ENCODE measurements at places on chromosomes 3 and 15. TPM values are rescaled to one million over a fixed set of nuclear protein-coding genes. Genes with fewer than 3 reads are reported as not detected.

DNA sequence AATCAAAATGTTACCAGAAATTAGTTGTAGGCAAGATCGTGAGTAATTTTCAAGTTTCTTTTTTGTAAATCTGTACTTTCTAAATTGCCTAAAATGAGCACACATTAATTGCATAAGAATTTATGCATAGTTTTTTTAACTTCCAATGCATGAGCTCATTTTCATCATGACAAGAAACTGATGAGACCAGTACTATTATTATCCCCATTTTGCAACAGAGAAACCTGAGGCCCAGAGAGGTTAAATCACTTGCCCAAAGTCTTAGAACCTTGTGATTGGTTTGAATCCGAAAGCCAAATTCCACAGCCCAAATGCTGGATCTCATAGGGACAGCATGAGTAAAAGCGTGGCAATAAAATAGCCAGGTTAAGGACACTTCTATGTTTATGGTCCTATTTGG lies 274.7 kb downstream of the ERC2 start:
- H3K36me3 ChIP-seq: no peaks in the 10 kb centered on the region
- H3K4me1 ChIP-seq: no peaks in the 10 kb centered on the region
- H3K27ac ChIP-seq: no peak overlapping the region
- no peak for DNase-seq
- no peak overlapping the region for H3K4me3 ChIP-seq

DNA sequence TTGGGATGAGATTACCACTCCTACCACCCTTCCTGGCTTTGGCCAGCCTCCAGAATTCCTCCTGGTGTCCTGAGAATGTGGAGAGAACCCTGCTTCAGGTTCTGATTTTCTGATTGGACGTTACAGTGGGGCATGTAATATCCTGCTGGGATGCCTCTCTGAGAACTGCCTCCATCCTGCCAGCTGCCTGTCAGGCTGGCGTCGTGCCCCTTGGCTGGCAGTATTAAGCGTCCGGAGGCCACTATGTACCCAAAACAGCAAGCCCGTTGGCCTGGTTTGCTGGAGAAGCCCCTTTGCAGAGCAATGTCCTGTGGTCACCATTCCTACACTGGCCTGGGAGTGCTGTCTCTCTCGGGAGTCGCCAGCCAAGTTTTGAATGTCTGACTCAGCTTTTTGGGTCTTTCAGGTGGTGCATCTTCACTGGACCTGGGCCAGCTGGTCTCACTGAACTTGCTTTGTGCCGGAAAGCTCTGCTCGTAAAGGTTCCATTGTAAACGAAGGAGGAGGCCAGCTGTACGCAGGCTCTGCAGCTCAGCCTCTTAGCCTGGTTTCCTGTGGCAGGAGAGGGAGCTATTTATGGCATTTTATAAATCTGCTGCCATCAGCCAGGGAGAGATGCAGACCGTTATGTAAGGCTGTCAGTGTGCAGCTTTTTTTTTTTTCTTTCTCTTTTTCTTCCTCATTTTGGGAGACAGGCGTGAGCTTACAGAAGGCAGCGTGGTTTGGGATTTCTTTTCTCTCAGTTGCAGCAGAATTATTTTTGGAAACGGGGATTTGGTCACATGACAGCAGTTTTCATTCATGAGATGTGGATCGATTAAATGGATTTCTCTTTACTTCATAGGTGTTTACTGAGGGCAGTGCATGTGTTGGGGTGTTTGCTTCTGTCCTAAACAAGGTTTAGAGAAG lies 19.0 kb upstream of the TRAK1 start:
- H3K4me1 ChIP-seq: peaks cover 67% of the 10 kb centered on the region
- peak; percentile 84 for DNase-seq
- H3K4me3 ChIP-seq: peak overlapping the region; percentile 37
- no peaks in the 10 kb centered on the region for H3K27me3 ChIP-seq

GRCh38 chr3:53491276-53491675 lies 3.1 kb upstream of the CACNA1D start:
- H3K4me1 ChIP-seq: peaks cover 16% of the 10 kb centered on the region
- H3K4me3 ChIP-seq: no peak overlapping the region
- H3K36me3 ChIP-seq: no peaks in the 10 kb centered on the region
- peaks cover 23% of the 10 kb centered on the region for H3K27me3 ChIP-seq
- DNase-seq: no peak
- H3K27ac ChIP-seq: no peak overlapping the region

DNA sequence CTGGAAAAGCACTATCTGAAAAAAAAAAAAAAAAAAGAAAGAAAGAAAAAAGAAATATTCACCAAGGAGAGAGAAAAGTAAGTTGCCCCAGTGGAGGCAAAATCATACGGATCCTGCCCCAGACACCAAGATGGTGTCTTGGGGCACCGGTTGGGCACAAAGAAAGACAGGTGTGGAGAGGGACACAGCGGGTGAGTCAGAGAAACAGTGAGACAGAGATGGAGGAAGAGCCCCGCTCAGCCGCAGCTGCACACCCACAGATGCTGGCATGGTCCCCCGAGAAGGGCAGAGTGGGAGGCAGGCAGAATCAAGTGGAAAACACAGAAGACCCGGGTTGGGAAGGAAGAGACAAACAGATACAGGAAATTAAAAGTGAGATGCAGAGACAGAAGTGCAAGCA lies 129.7 kb upstream of the SMAD3 start:
- H3K4me3 ChIP-seq: peak overlapping the region; percentile 48
- DNase-seq: no peak
- peak overlapping the region; percentile 60 for H3K27ac ChIP-seq
- H3K36me3 ChIP-seq: no peaks in the 10 kb centered on the region
- H3K27me3 ChIP-seq: peaks cover 15% of the 10 kb centered on the region
- peaks cover 8% of the 10 kb centered on the region for H3K4me1 ChIP-seq

DNA sequence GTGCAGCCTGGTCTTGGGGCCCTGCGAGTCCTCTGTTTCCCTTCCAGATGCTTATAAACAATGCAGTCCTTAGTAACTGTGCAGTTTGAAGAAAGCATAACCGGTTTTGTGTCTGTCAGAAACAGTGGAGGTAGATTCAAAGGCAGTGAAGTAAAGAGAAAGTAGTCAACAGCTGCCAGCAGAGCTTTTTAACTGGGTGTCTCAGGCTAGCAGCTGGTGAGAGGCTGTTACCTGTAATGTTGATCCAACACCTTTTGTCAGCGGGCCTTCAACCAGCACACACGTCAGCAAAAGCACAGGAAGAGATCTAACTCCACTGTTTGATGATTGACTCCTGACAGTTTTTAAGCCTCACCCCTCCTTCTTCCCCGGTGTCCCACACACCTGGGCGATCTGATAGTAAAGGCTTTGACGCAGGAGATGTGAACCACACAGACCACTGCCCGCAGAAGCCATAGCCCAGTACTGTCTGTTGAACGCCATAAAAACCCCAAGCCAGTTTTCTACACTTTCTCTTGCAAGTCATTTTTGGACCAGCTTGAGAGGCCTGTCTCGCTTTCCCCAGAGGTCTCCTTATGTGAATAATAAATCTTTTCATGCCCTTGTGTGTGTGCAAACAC lies 178.0 kb downstream of the FMN1 start:
- no peak for DNase-seq
- H3K4me3 ChIP-seq: no peak overlapping the region
- H3K36me3 ChIP-seq: no peaks in the 10 kb centered on the region
- no peaks in the 10 kb centered on the region for H3K27me3 ChIP-seq
- no peaks in the 10 kb centered on the region for H3K4me1 ChIP-seq

DNA sequence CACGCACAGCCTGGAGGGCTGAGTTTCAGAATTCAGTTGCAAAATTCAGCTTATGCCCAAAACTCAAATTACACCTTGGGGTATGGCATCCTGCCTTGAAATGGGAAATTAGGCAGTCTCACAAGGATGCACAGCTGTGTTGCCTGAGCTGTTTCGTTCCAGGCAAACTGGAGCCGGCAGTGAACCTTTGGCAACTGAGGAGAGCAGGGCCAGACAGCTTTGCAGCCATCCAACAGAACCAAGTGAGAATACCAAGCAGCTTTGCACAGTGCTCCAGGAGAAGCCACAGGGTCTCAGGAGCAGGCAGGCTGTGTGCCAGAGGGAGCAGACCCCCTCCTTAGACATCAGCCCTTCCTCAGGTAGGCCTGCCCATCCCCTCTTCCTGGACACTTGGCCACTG lies 32.5 kb upstream of the BFSP2 start:
- no peak overlapping the region for H3K4me3 ChIP-seq
- no peaks in the 10 kb centered on the region for H3K36me3 ChIP-seq
- H3K27me3 ChIP-seq: no peaks in the 10 kb centered on the region
- DNase-seq: no peak

DNA sequence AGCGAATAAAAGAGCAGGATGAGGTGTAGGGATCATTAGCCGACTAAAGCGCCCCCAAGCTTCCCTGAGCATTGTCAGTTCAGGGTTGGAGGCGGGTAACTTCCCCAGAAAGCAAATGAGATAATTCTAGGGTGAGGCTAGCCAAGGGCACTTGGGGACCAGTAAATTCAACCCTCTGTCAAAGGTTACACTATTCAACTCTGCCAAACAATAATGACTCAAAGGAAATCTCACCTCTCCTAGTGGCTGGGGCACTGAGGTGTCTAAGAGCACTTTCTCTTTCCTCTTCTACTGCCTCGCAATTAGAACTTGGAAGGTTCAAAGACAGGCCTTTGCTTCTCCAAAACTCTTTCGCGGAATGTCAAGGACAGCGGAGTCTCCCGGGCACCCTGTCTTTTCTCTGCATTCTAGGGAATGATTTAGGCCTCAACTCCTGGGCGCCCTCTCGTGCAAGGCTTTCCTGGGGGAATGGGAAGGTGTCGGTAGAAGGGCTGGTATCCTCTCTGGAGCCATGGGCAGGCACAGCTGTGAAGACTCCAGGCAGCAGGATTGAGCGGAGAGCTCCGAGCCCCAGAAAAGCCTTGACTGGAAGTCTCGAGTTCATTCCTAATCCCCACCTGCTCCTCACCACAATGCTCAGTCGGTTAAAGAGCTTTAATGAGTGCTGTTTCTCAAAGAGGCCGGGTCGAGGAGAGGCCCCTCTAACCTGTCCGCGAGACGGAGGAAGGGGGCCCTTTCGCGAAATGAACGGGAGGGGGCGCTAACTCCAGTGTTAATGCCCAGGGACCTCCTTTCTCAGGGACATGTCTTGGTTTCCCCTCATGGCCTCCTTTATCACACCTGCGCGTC lies 21.9 kb downstream of the ZIC4 start:
- H3K4me3 ChIP-seq: no peak overlapping the region
- no peak overlapping the region for H3K27ac ChIP-seq

- H3K4me1 ChIP-seq: peaks cover 16% of the 10 kb centered on the region
- H3K27ac ChIP-seq: peak overlapping the region; percentile 55
- peak overlapping the region; percentile 4 for H3K4me3 ChIP-seq
- no peaks in the 10 kb centered on the region for H3K27me3 ChIP-seq
Measured at GRCh38 chr15:35471024-35471423, 74.9 kb downstream of the DPH6 start.

- H3K4me3 ChIP-seq: no peak overlapping the region
- DNase-seq: no peak
- peak overlapping the region; percentile 64 for H3K27ac ChIP-seq
- H3K36me3 ChIP-seq: no peaks in the 10 kb centered on the region
- H3K27me3 ChIP-seq: no peaks in the 10 kb centered on the region
Measured at GRCh38 chr15:35705884-35706585, 160.1 kb upstream of the DPH6 start.

GRCh38 chr15:77019521-77020331 lies 24.8 kb downstream of the PSTPIP1 start:
- H3K27me3 ChIP-seq: no peaks in the 10 kb centered on the region
- DNase-seq: peak; percentile 6
- no peaks in the 10 kb centered on the region for H3K4me1 ChIP-seq
- no peak overlapping the region for H3K27ac ChIP-seq
- no peaks in the 10 kb centered on the region for H3K36me3 ChIP-seq

- H3K27me3 ChIP-seq: no peaks in the 10 kb centered on the region
- DNase-seq: no peak
- H3K27ac ChIP-seq: no peak overlapping the region
- no peaks in the 10 kb centered on the region for H3K36me3 ChIP-seq
- no peaks in the 10 kb centered on the region for H3K4me1 ChIP-seq
- H3K4me3 ChIP-seq: no peak overlapping the region
Measured at GRCh38 chr3:100833483-100833882, 124.2 kb downstream of the TFG start.

DNA sequence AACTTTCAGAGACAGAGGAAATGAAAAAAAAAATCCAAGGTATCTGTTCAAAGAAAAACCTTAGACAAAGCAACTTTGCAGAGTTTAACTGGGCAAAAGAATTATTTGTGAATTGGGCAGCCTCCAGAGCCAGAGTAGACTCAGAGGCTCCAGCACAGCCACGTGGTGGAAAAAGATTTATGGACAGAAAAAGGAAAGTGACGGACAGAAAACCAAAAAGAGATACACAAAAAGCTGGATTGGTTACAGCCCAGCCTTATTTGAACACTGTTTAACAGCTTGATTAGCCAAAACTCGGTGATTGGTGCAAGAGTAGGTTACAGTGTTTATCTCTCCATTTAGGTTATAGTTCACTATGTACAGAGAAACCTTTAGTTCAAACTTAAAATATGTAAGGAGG lies 23.7 kb upstream of the GPD1L start:
- DNase-seq: no peak
- no peaks in the 10 kb centered on the region for H3K27me3 ChIP-seq
- peak overlapping the region; percentile 25 for H3K27ac ChIP-seq
- no peaks in the 10 kb centered on the region for H3K36me3 ChIP-seq
- H3K4me1 ChIP-seq: peaks cover 21% of the 10 kb centered on the region
- H3K4me3 ChIP-seq: no peak overlapping the region

DNA sequence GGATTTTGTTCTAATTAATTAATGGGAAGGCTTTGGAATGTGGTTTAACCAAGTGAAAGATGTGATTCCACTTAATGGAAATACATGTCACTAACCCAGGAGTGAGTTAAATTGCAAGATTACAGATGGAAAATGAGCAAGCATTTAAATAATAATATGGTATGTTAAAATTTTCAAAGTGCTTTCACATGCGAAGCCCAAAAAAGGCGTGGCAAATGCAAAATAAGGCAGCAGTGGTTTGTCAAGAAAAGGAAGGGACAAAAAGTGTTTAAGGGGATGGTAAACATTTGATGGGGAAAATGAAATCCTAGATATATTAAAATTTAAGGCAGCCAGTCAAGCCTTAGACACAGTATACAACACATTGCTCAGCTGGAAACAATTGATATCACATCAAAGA lies 2.9 kb downstream of the TICRR start:
- peaks cover 8% of the 10 kb centered on the region for H3K4me1 ChIP-seq
- H3K4me3 ChIP-seq: no peak overlapping the region
- no peaks in the 10 kb centered on the region for H3K36me3 ChIP-seq
- H3K27ac ChIP-seq: no peak overlapping the region

DNA sequence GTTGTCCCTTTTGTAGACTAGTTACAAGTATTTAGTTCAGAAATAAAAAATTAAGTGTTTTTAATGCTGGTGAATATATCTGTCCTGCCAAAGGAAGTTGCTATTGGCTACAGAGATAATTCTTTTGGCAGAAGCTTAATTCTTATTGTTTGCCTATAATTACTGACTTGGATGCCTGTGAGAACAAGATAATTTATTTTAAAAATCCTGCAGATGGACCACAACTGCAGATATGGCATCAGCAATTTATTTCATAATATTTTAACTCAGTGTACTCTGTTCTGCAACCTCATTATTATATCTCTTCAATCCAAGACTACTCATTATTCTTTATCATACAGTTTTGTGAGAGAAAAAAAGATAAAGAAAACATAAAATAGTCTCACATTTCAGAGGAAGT lies 789.8 kb downstream of the NAALADL2 start:
- no peaks in the 10 kb centered on the region for H3K36me3 ChIP-seq
- no peaks in the 10 kb centered on the region for H3K4me1 ChIP-seq
- H3K4me3 ChIP-seq: no peak overlapping the region
- H3K27me3 ChIP-seq: no peaks in the 10 kb centered on the region

A4GNT gene
- not detected for total RNA-seq

OPA1 gene
- total RNA-seq: 66.5 TPM

FBXW12 gene
- not detected for total RNA-seq

TPRG1 gene
- total RNA-seq: 2.8 TPM

TNIK gene
- total RNA-seq: 5.2 TPM

MCF2L2 gene
- total RNA-seq: 0.36 TPM

SCAMP5 gene
- not detected for total RNA-seq
